ENCODE measurements at places on chromosomes 5 and 9.

- no peak for DNase-seq
Measured at GRCh38 chr5:90569084-90569483, 10.5 kb downstream of the ADGRV1 start.

- DNase-seq, result no peak
Measured at GRCh38 chr5:8429778-8430758, 561.1 kb downstream of the MTRR start.

DNA sequence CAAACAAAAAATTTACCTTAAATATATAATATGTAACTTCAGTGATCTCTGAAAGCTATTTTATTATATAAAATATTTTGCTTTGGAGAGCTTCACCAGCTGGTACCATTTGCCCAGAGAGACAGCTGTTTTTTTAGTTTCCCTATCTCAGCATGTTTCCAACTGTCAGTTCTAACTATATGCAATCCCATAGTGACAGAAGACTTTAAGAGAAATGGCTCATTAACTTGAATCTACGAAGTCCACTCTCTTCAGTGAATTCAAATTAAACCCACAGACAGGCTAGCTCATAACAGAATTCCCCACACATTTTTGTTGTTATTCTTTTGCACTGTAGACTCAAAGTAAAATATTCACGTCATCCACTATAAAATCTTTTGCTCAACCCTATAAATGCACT is 251.8 kb upstream of the POU5F2 start:
- peak; percentile 26 for DNase-seq

DNA sequence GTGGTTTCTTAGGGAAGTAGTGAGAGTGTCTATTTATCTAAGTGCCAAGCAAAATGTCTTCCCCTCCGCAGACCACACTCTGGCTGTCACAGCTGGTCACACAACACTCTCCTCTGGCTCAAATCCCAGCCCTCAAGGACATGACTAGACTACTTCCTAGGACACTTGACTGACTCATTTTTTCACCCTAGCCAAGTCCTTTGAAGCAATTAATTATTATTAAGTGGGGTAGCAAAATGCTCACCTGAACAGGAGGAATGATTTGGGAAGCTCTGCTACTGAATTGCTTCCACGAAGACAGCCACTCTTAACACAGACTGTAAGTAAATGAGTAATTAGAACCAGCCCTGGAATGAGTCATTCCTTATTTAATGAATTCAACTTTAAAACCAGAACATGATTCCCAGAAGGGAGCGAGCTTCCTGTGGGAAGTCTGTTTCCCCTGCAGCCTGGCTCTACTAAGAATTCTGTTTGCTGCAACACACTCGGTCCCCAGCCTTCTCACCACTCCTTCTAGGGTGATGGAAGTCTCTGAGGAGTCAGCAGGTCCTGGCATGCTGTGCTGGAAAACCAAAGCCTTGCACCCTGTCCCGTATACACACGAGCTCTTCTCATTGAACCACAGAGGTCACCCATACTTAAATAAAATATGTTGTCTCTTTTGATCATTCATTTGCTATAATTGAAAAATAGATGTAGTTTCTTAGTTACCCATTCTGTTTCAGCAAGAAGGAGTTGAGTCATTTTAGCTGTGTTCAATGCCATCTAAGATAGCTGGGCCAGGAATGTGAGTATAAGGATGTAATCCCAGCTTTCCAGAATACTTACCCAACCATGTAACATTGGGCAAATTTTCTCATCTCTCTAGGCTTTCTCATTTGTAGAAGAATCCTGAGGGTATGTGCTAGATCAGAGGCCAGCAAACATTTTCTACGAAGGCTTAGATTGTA is 218.6 kb upstream of the RASEF start:
- no peak for DNase-seq

GRCh38 chr5:37807621-37808301 is 32.1 kb downstream of the GDNF start:
- no peak for DNase-seq

DNA sequence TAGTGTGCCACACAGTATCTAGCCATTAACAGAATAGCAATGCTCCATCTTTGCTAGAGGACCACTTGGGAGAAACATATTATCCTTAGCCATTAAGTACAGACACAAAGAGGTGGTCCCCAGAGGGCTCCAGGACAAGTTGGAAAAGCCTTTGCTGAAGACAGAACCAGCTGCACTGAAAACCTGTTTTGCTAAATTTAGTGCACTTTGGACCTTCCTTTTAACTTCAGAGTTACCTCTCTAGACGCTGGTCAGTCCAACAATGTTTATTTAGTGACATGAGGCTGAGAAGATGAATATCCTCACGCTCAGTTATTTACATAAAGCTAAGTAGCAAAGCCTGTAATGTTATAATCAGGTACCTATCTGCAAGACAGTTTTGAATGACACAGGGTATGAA is 265.0 kb upstream of the ZNF608 start:
- peak; percentile 47 for DNase-seq

DNA sequence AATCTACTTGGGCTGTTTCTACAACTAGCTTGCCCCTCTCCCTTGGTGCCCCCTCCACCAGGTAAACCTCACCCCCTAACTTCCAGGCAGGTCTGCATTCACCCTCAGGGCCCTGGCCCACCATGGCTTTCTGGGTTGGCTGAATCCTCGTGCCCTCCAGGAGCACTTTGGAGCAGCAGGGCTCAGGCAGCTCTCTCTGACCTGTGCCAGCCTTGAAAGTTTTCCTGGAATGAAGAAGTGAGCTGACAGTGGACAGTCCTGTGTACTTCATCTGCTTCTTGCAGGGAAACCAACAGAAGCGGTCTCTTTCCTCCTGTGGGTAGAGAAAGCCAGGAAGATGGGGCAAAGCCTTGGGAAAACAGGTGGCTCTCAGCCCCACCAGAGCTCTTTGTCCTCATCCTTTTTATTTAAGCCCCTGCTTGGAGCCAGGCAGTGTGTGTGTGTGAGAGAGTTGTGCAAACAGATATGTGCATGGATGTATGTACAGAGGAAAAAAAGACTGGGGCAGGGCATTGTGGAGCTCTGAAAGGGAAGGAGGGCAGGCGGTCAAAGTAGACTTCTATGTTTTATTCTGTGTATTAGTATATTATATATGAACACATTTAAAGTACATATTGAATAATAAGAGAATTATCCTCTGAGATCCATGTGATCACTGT is 62.3 kb upstream of the SPRY4 start:
- DNase-seq, result no peak

DNA sequence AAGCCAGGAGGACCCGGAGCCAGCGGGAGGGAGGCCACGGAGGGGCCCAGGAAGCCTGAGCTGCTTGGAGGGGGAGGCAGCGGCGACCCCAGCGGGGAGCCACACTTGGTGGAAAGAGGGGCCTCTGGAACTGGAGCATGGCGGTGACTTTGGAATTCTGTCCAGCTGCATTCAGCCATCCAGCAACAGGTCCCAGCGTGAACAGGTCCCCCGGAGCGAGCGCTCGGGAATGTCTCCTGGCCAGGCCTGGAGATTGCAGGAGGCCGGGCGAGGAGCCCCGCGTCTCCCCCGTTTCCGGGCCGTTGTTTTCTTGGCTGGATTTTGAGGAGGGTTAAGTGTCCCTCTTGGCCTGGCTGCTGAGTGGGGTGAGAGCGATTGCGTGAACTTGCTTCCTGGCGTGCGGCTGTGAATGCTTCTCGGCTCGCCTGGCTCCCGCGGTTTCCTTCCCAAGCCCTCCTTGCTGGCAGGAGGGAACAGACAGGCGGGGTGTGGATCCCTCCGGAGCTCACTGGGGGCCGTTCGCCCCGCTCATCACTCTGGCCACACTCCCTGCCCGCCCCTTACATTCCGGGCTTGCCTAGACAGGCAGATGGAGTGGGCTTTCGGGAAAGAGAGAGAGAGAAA is 125.3 kb upstream of the IRX4 start:
- DNase-seq, result peak; percentile 43

GRCh38 chr5:78490709-78491485 is 130.5 kb downstream of the SCAMP1 start:
- DNase-seq, result no peak

GRCh38 chr5:29811914-29812679 is 1381.4 kb upstream of the CDH6 start:
- peak; percentile 34 for DNase-seq

GRCh38 chr5:96133341-96134079 is 171.9 kb upstream of the ELL2 start:
- no peak for DNase-seq

Measured in retina (tissue), 1 donor.